Stimulated activated CD8-positive, alpha-beta memory T cell treated with anti-CD3 and anti-CD28 coated beads, Interleukin-12 subunit alpha, Interleukin-12 subunit beta, amount 100 ng/mL, for 1 hour (primary cell): ENCODE measurements at places on chromosomes 4 and X.

DNA sequence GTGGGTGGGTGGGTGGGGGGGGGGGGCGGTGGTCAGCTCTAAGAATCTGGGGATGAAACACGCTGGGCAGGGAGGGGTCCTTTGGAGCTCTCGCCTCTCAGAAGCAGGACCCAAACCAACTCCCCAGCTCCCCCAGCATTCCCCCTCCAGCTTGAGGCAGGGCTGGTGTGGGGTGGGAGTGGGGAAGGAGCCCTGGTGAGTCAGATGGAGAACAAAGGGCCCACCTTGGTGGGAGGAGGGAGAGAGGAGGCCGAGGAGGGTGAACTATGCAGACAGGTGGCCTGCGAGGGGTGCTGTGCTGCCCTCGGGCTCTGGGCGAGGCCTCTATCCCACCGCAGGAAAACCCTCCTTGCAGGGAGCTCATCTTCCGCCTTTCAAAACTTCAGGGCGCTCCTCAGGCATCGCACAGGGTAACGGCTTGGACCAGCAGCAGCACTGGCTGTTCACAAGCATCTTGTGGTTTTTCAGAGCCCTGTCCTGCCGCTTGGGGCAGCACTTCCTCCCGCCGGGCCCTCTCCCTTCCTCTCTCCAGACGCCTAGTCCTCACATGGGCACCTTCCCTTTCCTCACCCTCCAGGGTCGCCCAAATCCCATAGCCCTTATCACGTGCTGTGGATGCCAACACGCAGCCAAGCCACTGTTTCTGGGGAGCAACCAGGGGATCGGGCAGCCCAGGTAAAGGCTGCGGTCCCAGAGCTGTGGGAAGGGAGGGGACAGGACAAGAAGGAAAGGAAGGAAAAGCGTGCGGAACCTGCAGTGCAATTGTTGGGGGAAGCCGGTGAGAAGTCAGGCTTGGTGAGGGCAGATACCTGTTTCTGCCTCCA, 34.0 kb upstream of the GRPEL1 start:
- DNase-seq: peak; percentile 17

- no peak for DNase-seq
Measured at GRCh38 chr4:184444953-184445309, 29.4 kb downstream of the IRF2 start.

DNA sequence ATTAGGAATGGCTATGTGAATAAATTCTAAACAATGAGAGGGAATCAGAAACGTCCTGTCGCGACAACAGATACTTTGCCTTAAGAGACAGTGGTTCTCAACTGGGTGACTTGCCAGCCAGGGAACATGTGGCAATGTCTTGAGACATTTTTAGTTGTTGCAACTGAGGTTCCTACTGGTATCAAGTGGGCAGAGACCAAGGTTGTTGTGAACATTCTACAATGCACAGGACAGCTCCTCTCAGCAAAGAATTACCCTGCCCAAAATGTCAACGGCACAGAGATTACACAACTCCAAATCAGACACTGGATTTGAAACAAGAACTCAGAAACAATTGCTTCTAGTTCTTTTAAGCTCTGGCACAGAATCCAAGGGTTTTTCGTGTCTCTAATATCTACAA, 128.6 kb downstream of the ARHGAP6 start:
- no peak for DNase-seq

DNA sequence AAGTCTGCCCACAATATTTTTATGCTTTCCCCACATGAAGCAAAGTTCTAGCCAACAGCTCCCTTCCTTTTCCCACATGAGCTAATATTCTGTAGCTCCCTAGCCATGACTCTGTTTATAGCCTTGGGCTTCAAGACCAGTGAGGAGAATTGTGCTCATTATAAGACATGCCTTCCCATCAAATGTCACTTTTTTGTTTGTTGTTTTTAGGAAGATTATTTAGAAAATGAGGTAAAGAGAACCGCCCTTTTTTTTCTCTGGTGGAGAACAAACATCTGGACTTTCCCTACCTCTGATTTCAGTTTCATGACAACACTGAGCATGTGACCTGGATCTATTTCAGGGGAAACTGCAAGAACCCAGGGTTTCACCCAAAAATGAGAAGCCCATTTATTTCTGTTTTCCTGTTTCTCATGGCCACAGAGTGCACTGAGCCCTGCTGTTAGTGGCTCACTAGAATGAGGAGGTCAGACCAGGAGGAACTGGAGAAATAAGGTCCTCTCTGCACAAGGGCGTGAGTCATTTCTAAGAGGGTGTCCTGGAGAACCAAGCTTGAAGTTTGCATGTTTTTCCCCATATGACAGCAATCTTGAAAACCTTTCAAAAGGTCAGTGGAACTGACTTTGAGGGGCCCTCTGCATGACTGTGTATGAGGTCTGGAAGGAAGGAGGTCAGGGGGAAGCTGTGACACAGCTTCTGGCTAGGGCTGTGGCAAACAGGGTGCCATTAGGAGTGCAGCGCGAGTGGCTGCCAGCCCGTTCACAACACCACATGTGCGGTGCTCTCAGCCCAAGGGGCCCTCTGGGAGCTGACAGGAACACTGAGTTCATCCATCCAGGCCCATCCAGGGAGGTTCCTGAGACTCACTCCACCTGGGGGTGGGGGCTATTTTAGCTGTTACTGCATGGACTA, 55.2 kb downstream of the CHST7 start:
- DNase-seq: no peak

DNA sequence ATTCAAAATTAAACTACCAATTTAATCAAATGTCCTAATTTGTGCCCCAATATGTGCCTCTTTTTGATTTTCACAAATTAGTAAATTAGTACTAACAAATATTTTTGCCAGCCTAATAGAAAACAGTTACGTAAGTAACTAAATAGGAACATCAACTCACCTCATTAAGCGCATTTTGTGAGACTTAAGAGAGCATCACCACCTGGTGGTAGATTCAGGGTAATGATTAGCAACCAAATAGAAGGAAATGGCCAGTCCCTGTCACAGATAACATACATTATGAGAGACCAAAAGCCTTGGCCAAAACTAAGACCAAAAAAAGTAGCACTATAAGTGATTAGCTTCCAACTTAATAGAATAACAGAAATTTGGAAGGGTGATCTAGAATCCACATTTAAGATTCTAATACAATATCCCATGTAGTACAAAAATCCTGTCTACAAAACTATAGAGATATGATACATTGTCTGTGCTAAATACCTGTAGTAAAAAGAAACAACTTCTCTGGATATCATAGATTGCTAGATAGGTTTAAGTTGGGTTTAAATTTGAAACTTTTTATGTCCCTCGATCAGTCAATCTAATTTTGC, 46.7 kb downstream of the C4orf46 start:
- DNase-seq: no peak

- no peak for DNase-seq
Measured at GRCh38 chrX:129653971-129654651, 645 bp downstream of the APLN start.

GRCh38 chr4:2570551-2571222, 34.2 kb downstream of the FAM193A start:
- DNase-seq: peak; percentile 19

DNA sequence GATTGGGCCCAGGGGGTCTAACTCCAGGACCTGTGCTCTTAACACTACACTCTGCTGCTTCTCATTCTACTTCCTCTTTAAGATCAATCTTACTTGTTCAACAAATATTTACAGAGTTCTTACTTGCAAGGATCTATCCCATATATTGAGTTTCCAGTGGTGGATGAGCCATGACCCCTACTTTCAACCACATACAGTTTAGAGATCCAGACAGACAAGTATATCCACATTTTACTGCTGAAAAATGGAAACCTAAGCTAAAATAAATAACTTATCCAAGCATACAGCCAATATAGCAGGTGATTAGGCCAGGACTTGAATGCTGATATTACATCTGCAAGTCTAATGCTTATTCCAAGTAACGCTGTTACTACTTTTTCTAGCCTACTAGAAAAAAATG, 18.7 kb downstream of the TMEM150C start:
- no peak for DNase-seq

DNA sequence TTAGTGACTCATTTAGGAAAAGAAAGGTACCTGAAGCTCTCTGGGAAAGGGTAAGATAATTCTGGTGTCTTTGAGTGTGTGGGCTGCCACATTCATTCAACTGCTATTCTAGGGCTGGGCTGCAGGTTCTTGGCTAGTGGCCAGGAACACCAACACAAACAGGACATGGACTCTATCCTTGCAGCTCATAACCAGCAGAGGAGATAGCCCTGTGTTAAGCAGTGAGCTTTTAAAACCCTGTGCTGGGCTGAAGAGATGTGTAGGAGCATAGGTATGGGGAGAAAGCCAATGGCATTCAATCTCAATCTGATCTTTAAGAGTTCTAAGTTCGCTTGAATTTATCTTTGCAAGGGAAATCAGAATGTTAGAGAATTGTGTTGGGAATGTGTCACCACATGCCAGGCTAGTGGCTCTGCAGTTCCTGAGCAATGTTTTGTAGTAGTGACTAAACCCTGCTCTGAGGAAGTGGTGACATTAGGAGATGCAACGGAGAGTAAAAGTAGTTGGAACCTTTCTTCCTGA, 39.2 kb downstream of the SGMS2 start:
- DNase-seq: no peak

- DNase-seq: no peak
Measured at GRCh38 chr4:120682981-120683380, 239.5 kb downstream of the PRDM5 start.

DNA sequence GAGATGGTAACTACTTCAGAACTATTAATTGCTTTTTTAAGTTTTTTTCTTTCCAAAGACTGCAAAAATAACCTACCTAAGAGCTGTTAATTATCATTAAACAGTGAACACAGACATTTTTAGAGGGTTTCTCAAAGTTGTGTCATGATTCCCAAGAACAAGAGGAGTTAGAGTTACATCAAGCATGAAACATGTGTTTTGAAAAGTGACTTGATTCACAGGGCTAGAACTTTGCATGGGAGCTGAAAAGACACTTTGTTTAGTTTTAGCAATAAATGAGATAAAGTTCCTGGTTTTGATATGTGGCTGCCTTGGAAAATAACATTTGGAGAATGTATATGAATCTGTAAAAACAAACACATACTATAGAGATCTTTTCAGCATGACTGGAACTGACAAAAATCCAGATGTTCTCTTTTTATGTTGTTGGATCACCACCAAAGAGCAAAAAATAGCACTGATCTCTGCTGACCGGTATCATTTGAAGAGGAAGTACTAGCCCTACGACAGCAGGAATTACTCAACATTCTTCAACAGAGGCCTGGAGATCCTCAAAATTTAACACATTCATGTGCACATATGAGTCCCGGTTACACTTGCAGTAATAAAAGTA, 173.0 kb upstream of the PCDH18 start:
- no peak for DNase-seq

GRCh38 chr4:183434666-183435190, 9.7 kb upstream of the CDKN2AIP start:
- DNase-seq: no peak

- no peak for DNase-seq
Measured at GRCh38 chr4:156377036-156377710, 423.5 kb upstream of the CTSO start.

- DNase-seq: no peak
Measured at GRCh38 chr4:5009796-5010195, 9.5 kb downstream of the CYTL1 start.

GRCh38 chr4:144750348-144750747, 104.4 kb downstream of the HHIP start:
- no peak for DNase-seq

DNA sequence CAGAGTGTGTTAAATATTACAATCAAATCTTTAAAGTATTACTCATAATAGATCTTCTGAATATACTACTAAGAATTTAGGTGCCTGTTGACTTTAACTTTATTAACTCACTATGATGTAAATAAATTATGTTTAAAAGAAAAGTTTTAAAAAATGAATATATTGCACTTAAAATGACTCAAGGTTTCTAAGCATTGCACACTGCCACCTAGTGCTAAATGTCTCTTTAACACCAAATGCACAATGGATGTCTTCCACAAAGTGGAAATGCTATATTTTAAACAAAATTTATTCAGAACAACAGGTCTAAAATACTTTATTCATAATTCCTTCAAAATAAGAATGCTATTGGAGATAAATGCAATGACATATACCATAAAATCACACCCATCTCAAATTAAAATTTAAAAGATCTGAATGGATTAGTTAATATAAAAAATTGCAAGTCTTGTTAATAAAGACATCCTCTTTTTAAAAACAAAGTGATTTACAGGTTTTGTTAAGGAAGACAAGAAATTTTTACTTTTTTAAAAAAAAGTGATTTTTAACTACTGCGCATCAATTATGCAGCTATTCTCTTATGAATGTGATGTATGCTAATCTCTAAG, 5.5 kb downstream of the INPP4B start:
- DNase-seq: no peak

- DNase-seq: no peak
Measured at GRCh38 chrX:39661116-39661907, 436.4 kb downstream of the BCOR start.
